ENCODE measurements at places on chromosomes 12 and 14.

- no peak for DNase-seq
These were observed 243.7 kb downstream of the C12orf75 start for GRCh38 chr12:105574056-105574715.

DNA sequence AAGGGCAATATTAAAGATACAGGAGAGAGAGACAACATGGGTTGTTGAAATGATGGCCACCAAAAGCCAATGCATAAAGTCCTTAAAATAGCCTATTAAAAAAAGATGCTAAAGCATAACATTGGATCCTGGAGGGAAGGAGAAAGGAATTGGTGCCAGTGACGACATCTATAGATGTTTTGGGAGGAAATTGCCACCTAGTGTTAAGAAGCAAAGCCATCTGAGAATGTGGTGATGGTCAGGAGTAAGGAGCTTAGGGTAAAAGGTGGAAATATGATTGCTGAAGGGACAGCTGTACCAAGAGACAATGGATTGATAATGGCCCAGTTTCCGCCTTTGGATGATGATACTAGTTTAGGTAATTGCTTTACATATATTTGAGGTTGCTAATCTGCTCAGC lies 85.1 kb downstream of the TMEM30B start:
- DNase-seq, result no peak

- DNase-seq, result no peak
These were observed 19.0 kb upstream of the FOXN3 start for GRCh38 chr14:89435892-89436656.

DNA sequence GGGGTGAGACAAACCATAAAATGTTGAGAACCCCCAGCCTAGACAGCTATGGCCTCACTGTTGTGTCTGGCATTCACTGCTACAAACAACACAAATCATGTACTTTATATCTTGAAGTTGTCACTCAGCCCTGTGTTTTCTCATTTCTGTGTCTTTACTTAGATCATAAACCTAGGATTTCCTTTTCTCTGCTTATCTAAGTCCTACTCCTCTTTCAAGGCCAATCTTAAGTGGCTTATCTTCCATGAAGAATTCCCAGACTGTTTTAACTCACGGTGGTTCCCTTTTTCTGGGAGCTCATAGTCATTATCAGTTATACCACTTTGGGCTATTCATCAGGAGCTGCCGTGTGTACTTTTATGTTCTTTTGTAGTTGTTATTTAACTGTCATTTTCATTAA lies 42.1 kb downstream of the FLRT2 start:
- DNase-seq, result no peak

GRCh38 chr12:12333407-12334366 lies 16.4 kb downstream of the MANSC1 start:
- no peak for DNase-seq

- DNase-seq, result no peak
These were observed 17.8 kb downstream of the FBXL14 start for GRCh38 chr12:1576410-1577241.

- no peak for DNase-seq
These were observed 28.8 kb downstream of the VCPKMT start for GRCh38 chr14:50087341-50088116.

- no peak for DNase-seq
These were observed 59.1 kb downstream of the DCAF5 start for GRCh38 chr14:69093631-69094421.

DNA sequence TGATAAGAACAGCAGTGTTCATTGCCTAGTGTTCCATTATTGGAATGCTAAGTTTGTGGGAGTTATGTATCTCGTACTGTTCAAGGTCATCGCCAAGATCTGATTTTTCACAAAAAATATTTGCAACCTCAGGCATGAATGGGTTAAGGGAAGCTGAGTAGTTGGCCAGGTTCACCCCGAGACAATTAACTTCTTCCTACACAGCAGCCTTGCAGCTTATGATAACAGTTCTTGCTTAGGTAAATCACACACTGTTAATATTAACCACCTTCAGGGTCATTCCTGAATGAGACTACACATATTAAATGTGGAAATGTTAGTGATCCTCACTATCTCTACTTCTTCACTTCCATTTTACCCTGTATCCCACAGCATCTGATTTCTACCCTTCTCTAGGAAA lies 18.0 kb downstream of the FKBP11 start:
- no peak for DNase-seq

GRCh38 chr14:103503296-103503695 lies 19.3 kb downstream of the CKB start:
- no peak for DNase-seq

DNA sequence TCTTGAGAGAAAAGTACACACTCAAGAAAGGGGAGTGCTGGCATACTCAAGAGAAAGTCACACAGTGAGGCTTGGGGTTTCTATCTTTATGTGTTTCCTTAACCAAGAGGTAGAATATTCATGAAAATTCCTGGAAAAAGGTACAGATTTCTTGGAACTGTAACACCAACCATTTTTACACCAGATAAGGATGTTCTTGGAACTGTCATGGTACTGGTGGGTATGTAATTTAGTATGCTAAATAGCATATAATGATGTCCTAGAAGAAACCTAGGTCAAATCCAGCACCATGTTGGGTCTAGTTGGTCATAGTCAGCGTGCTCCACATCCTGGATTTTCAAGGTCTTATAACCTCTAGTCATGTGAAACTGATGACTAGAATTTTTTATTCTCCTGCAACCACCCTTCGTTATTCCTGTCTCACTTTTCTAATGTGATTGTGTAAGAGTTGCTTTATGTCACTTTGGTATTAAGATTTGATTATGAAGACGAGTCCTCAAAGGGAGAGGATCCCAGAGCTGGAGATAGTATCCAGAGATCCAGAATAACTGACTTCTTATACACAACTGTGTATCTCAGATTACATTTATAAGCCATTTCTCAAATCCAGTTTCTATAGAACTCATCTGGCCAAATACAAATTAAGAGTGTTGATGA lies 510.1 kb downstream of the TMTC2 start:
- DNase-seq, result no peak

DNA sequence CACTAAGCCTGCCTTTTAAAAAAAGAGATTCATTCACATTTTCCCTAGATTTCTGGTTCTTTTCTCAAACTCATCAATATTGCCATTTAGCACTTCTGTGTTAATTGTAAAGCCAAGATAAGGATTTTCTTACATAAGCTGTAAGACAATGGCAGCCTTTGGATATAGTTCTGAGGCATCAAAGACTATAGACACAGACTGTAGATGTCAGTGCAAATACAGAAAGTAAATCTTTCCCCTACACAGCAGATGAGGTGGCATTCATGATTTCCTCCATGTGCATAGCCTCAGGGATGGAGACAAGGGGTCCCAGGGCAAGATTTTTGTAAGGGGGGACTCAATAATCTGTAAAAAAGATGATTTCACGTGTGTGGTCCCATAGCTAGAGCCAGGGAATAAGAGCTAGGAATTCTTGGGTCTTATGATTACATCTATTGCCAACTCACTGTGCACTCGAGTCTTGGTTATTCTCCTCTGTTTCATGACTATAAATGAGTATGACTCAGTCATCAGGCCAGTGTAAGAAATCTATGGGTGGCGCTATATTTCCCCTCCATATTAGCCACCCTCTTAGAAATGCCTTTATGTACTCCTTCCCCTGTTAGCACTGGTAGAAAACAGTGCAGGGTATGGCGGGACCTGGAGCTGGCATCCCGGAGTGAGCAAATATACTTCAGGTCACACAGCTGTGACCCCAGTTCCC lies 207.5 kb downstream of the EXOC5 start:
- DNase-seq, result no peak

Data from stimulated activated CD8-positive, alpha-beta memory T cell treated with anti-CD3 and anti-CD28 coated beads, Interleukin-7, amount 100 ng/mL, for 24 hours (primary cell).